Cardiac ventricle fibroblast (primary cell): ENCODE measurements at places on chromosomes 1 and 21. TPM values are rescaled to one million over a fixed set of nuclear protein-coding genes. Genes with fewer than 3 reads are reported as not detected.

Gene MMP23B
- 13.6 and 15.7 TPM in 2 replicates for total RNA-seq

Gene RPE65
- not detected in 2 replicates for total RNA-seq

Gene TCHHL1
- not detected in 2 replicates for total RNA-seq

Gene PDZK1IP1
- not detected in 2 replicates for total RNA-seq
